Tongue (tissue), 3 donors: ENCODE measurements at places on chromosomes 1 and 21. TPM values are rescaled to one million over a fixed set of nuclear protein-coding genes. Genes with fewer than 3 reads are reported as not detected.
A peak's percentile ranks its signal among the peaks of the same experiment; 100 is the strongest.

Gene TARDBP
- total RNA-seq, result 218 TPM

Gene EDN2
- total RNA-seq, result 5.1 TPM

Gene TRIM17
- total RNA-seq, result not detected

Gene RORC
- total RNA-seq, result 13.7 TPM

Gene GNG4
- 0.51 TPM for total RNA-seq

Gene PTPN14
- 36.1 TPM for total RNA-seq

Gene MMP23B
- 18.1 TPM for total RNA-seq

Gene ADCY10
- 0.21 TPM for total RNA-seq

Gene CELA2B
- 0.41 TPM for total RNA-seq

Gene NFIA
- 68.1 TPM for total RNA-seq

Gene NTNG1
- total RNA-seq, result 4.5 TPM

Gene PPFIA4
- 39.8 TPM for total RNA-seq

Gene OR2L2
- not detected for total RNA-seq

Gene NTMT2
- not detected for total RNA-seq

Gene RAB7B
- 10.7 TPM for total RNA-seq

Gene FLG2
- total RNA-seq, result 0.21 TPM

Gene ADAM15
- total RNA-seq, result 62.6 TPM

Gene NR5A2
- total RNA-seq, result 8.3 TPM

Gene CD84
- 3.2 TPM for total RNA-seq

GRCh38 chr1:17441265-17441992 is 2.0 kb upstream of the RCC2 start:
- peak; percentile 54 for DNase-seq

- DNase-seq, result no peak
These were observed 46.5 kb downstream of the TP73 start for GRCh38 chr1:3698660-3699408.

GRCh38 chr1:15330028-15330427 is 79.7 kb upstream of the EFHD2 start:
- DNase-seq, result no peak

GRCh38 chr1:209105701-209106100 is 477.8 kb upstream of the CAMK1G start:
- no peak for DNase-seq

GRCh38 chr1:88175631-88176226 is 508.3 kb upstream of the PKN2 start:
- no peak for DNase-seq

GRCh38 chr1:151593730-151594129 is 18.1 kb upstream of the SNX27 start:
- peak; percentile 27 for DNase-seq

DNA sequence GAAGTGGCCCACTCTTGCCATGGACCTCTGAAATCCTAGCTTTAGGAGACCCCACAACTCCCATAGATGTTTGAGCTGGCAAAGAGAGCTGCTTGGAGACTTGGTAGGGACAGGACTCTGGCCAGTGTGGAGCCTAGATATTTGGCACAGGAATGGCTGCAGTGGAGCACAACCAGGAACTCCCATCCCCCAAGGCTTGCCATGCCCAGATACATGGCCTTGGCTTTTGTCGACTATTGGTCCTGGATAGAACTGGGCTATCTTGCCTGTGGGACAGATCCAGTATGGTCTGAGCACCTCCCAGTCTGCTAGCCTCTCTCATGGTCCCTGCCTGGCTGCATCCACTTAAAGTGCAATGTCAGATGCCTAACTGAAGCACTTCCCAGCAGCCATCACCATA is 7.8 kb upstream of the GBP2 start:
- no peak for DNase-seq

GRCh38 chr1:162633081-162633762 is 958 bp downstream of the DDR2 start:
- peak; percentile 62 for DNase-seq

- DNase-seq, result no peak
These were observed 803 bp upstream of the B4GALT2 start for GRCh38 chr1:43978264-43978550.

DNA sequence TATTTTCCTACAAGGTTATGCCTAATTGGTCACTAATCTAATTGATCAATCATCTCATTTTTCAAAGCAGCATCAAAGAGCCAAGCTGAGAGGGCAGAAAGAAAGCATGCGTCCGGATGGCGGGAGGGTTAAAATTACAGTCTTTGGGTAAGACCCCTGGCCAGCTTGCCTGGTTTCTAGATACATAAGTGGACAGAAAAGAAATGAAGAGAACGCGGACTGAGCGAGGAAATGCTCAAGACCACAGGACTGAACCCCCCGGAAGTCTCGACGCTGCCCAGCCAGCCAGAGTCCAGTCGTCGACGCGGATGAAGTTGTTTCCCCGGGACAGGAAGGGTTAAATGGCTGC is 297.2 kb downstream of the OMA1 start:
- no peak for DNase-seq

- DNase-seq, result no peak
These were observed 282.9 kb downstream of the PTPRU start for GRCh38 chr1:29519108-29519787.

DNA sequence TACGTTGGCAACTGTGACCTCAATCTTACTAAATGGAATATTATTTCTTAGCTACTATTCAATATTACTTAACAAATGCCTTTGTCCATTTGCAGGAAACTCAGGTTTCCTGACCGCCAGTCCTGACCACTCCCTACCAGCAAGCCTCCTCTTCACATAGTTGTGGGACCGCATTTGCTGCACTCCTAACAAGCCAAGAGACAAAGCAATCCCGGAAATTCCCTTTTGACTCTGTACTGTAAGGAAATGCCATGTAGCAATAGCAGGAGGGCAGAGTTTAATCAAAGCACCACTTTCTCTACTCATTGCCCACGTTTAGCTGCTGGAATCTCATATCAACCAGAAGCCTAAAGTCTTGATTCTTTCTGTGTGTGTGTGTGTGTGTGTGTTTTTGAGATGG is 28.1 kb upstream of the ACBD6 start:
- DNase-seq, result no peak

DNA sequence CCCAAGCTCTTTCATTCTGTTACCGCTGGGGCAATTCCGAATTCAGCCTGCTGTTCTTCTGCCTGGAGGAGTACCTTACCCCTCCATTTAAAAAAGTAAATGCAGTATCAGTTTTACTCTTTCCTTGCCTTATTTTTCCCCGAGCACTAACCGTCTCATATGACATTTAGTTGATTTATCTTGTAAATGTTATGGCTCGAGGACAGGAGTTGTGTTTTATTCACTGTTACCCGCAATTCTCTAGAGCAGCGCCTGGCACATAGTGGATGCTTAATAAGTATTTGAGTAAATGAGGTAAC is 425 bp upstream of the TADA1 start:
- no peak for DNase-seq

DNA sequence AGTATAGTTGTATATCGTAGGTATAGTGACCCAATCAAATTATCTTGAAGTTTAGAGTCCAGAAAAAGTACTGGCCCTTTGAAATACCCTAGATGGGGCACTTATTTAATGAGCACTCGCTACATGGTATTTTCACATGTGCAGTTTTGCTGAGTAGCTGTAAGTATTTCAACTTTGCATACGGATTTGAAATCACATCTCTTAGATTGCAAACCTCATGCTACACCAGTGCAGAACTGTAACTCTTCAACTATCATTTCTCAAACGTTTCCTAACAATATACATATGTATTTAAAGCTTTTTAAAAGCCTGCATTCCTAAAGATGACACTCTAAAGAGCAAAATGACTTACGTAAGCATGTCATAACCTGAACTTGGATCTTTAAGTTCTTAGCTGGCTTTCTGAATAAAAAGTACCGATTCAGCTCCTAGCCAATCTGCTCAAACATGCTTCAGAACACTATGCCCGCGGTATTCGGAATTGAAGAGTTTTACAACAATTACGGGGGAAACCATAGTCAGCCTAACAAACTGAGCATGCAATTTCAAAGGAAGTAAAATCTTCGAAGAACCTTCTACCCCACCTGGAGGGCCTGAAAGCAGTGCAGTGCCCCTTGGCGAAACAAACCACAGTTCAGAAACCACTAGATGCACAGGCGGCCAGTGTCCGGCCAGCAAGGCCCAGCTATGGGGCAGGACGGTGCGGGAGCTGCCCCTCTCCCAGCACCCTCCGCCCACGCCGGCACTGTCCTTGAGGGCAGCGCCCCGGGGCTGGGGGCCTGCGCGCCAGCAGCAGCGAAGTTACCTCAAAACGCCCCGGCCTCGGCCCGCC is 863 bp downstream of the FH start:
- peak; percentile 7 for DNase-seq

- DNase-seq, result no peak
These were observed 4.8 kb upstream of the SARS1 start for GRCh38 chr1:109208836-109209463.

- no peak for DNase-seq
These were observed 38.2 kb downstream of the SYF2 start for GRCh38 chr1:25194054-25194453.

DNA sequence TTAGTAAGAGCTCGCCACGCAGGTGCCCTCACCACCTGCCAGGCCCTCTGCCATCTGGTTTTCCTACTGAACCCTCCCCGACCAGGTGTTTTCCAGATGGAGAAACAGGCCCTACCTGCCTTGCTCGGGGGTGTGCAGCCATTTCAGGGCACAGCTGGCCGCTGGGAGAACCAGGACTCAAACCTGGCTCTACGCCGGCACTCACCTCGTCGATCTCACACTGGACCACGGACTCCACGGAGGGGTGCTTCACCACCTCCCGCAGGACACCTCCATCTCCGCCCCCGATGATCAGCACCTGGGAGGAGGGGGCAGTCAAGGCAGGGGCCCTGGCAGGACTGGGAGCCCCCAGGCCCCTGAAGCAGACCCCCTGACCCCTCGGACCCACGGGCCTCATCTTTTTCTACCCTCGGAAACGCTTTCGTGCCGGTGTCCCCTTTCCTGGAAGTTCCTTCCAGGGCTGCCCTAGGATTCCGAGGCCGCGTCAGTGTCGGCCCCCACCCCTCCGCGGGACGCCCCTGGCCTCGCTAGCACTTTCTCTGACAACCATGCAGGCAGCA is 1.1 kb downstream of the SRM start:
- DNase-seq, result no peak

- no peak for DNase-seq
These were observed 190.6 kb downstream of the DPYD start for GRCh38 chr1:97730271-97730670.

GRCh38 chr1:4083231-4084047 is 183.4 kb upstream of the C1orf174 start:
- peak; percentile 24 for DNase-seq

GRCh38 chr1:68820151-68820550 is 323.3 kb upstream of the DEPDC1 start:
- no peak for DNase-seq

GRCh38 chr1:1577367-1578011 is 2.8 kb upstream of the SSU72 start:
- no peak for DNase-seq

DNA sequence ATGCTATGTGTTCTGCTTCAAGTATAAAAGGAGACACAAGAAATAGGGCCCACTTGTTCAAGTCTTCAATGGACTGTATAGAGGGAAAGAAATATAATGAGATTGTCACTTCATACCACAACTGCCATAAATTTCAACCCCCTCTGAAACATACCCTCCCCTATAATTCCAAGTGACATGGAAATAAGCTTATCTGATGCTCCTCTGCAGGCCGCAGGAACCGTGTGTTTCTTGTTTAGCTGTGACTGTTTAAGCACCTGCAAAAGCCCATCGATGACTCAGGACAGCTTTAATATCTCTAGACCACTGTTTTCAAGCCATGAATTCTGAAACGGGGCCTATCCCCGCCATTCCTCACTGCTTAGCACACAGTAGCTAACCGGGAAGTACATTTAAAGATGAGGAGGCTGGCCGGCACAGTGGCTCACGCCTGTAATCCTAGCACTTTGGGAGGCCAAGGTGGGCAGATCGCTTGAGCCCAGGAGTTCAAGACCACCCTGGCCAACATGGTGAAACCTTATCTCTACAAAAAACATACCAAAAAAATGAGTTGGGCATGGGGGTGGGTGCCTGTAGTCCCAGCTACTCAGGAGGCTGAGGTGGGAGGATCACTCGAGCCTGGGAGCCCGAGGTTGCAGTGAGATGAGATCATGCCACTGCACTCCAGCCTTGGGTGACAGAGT is 4.2 kb downstream of the HLCS start:
- no peak for DNase-seq

- no peak for DNase-seq
These were observed 1063.4 kb downstream of the PLA2G4A start for GRCh38 chr1:187891993-187892682.

DNA sequence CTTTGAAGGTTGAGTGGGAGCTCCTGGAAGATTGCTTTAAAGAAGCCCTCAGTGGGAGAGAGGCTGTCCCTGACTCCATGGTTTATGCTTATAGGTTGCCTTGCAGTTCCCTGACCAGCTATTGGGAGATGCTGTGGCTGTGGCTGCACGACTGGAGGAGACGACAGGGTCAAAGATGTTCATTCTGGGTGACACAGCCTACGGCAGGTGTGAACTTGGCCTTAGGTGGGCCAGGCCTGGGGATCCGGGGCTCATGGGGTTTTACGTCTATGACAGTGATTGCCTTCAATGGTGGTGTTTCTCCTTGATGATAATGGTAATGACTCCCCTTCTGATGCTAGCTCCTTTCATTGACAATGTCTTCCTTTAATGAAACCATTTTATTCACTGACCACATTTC is 692 bp downstream of the DPH2 start:
- no peak for DNase-seq

GRCh38 chr1:235739631-235740030 is 90.0 kb upstream of the GNG4 start:
- no peak for DNase-seq

GRCh38 chr1:118294875-118295642 is 110.0 kb upstream of the SPAG17 start:
- peak; percentile 59 for DNase-seq

- no peak for DNase-seq
These were observed 131.7 kb downstream of the PSMG1 start for GRCh38 chr21:39051588-39051949.

DNA sequence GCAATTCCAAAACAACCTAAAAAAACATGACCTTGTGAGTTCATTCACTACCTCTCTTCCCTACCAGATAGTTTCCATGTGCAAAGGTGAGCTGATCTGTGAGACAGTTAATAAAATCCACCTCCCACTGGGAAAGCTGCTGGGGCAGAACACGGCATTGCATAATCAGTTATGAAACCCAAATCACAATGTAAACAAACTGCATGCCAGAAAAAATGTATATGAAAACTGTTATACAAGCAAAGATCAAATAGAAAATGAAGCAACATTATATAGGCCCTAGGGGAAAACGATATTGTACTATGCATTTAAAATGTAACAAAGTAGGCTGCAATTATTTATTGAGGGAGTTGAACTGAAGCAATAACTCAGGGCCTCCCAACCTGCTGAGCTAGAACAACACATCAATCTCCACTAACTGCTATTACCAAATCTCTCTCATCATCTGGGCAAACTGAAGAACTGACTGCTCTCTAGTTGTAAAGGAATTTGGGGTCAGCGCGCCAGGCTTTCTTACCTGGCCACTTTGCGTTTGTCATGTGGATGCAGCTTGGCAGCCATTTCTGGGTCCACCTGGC is 31.0 kb downstream of the TRIT1 start:
- DNase-seq, result no peak
